Progenitor cell of endocrine pancreas (in vitro differentiated cells): ENCODE measurements at places on chromosomes 11 and 22. TPM values are rescaled to one million over a fixed set of nuclear protein-coding genes. Genes with fewer than 3 reads are reported as not detected.

DNA sequence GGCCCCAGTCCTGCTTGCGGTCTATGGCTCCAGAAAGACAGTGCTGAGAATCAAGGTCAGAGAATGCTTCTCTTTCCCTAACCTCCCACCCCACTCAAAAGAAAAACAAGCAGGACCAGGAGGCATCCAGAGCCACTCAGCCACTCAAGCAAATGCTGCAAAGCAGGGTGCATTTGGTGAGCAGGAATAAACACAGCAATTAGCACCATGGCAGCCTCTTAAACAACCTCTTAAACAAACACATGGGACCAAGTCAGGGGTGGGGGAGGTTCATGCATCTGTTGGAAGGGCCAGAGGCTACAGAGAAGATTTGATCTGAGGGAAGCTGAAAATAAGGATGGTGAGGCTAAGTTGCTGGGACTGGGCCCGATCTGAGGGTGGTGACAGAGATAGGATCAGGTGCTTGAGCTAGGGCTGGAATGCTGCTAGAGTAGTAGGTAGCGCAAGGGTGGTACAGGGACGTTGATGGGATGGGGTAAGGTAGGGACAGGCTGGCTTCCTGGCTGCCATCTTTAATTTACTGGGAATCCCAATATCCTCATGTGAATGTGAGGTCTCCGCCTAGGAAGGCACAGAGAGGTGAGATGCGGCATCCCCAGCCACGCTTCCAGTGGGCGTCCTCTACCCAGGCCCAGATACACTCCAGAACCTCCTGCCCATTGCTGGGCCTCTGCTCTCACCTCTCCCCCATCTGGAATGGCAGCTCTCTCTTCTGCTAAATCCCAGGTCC, 26.6 kb upstream of the LMO1 start:
- peaks cover 3% of the 10 kb centered on the region for H3K27me3 ChIP-seq
- no peak overlapping the region for H3K27ac ChIP-seq
- H3K36me3 ChIP-seq, result no peaks in the 10 kb centered on the region
- DNase-seq, result no peak
- H3K4me1 ChIP-seq, result peaks cover 14% of the 10 kb centered on the region

- no peaks in the 10 kb centered on the region for H3K36me3 ChIP-seq
- H3K4me3 ChIP-seq, result no peak overlapping the region
- H3K4me1 ChIP-seq, result peaks cover 10% of the 10 kb centered on the region
- H3K27me3 ChIP-seq, result peaks cover 3% of the 10 kb centered on the region
- no peak overlapping the region for H3K27ac ChIP-seq
These were observed 31.0 kb upstream of the CD5 start for GRCh38 chr11:61071208-61071681.

GRCh38 chr22:48438800-48439559, 1388.7 kb downstream of the BRD1 start:
- no peak overlapping the region for H3K4me3 ChIP-seq
- no peak for DNase-seq
- H3K27me3 ChIP-seq, result peaks cover 77% of the 10 kb centered on the region
- H3K4me1 ChIP-seq, result no peaks in the 10 kb centered on the region
- no peaks in the 10 kb centered on the region for H3K36me3 ChIP-seq

GRCh38 chr11:79498667-79499066, 57.8 kb upstream of the TENM4 start:
- H3K36me3 ChIP-seq, result no peaks in the 10 kb centered on the region
- H3K27ac ChIP-seq, result no peak overlapping the region
- peak overlapping the region; percentile 7 for H3K4me3 ChIP-seq
- peaks cover 6% of the 10 kb centered on the region for H3K4me1 ChIP-seq

GRCh38 chr11:134033696-134034491, 35.0 kb upstream of the JAM3 start:
- DNase-seq, result peak; percentile 59
- H3K4me1 ChIP-seq, result peaks cover 19% of the 10 kb centered on the region
- H3K27me3 ChIP-seq, result peaks cover 39% of the 10 kb centered on the region
- H3K36me3 ChIP-seq, result no peaks in the 10 kb centered on the region

DNA sequence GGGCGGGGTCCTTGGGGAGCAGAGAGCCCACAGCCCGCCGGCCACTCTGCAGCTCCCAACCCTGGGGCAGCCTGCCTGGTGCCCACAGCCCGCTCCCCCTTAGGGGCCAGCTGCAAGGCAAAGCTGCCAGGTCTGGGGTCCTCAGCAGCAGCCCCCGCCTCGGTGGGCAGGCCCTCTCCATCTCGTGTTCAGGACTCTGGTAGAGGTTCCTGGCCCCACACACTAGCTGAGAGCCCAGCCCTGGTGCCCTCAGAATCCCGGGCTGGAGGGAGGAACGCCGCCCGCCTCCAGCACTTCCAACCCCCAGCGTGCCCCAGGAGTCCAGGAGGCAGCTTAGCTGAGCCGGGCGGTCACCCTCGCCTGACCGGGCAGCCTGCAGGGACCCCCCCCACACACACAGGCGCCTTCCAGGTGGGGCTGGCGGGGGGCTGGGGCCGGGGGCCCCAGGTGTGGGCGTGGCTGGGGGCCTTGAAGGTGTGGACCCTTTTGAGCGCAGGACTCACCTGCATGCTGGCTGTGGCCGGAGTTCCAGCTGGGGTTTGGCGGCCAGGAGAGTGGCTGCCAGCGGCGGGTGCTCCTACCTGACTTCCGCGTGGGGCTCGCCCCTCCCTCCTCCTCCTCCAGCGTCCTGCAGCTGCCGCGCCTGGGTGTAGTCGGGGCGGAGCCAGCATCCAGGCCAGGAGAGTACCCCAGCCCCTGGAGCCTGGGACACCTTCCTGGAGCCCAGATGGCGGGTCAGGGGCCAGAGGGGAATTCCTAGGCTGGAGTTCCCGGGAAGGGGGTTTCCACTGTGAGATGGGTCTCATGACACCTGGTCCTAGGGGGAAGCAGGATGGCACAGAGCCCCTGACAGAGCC, at the start of gene ANO9:
Gene ANO9 (minus strand): TSS at position 594 of the 857 bp plus-strand sequence. CDS start 85 bp downstream, at position 509.
- H3K36me3 ChIP-seq, result no peaks in the 10 kb centered on the region
- DNase-seq, result peak; percentile 47
- H3K4me1 ChIP-seq, result peaks cover 3% of the 10 kb centered on the region

- no peak overlapping the region for H3K27ac ChIP-seq
- no peaks in the 10 kb centered on the region for H3K36me3 ChIP-seq
- H3K27me3 ChIP-seq, result no peaks in the 10 kb centered on the region
- no peak for DNase-seq
These were observed 19.4 kb upstream of the CCDC179 start for GRCh38 chr11:22879630-22880029.

DNA sequence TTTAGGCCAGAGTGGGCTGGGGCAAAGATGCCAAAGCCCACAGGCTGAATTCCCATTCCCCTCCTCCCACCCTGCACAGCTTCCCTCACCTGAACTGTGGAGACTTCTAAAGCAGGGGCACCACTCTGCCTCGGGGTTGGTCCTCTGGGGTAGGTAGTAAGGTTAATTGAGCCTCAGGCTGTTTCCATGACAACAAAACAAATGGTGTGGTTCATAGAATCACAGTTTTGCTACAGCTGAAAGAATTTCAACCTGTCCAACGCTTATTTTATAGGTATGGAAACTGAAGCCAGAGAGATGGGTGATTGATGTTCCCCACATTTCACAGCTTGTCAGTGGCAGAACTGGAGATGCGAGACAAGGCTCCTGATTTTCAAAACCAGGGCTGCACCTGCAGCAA, 109.5 kb downstream of the SNX19 start:
- H3K36me3 ChIP-seq, result no peaks in the 10 kb centered on the region
- no peaks in the 10 kb centered on the region for H3K27me3 ChIP-seq
- no peak for DNase-seq
- H3K4me3 ChIP-seq, result no peak overlapping the region
- peaks cover 20% of the 10 kb centered on the region for H3K4me1 ChIP-seq

GRCh38 chr11:69173925-69174581, 18.3 kb downstream of the SMIM38 start:
- H3K4me1 ChIP-seq, result peaks cover 6% of the 10 kb centered on the region
- no peak overlapping the region for H3K4me3 ChIP-seq
- no peak for DNase-seq
- no peaks in the 10 kb centered on the region for H3K27me3 ChIP-seq
- no peaks in the 10 kb centered on the region for H3K36me3 ChIP-seq

- peaks cover 14% of the 10 kb centered on the region for H3K4me1 ChIP-seq
- peak overlapping the region; percentile 43 for H3K27ac ChIP-seq
- no peak overlapping the region for H3K4me3 ChIP-seq
These were observed 110.8 kb upstream of the NNMT start for GRCh38 chr11:114185436-114185835.

DNA sequence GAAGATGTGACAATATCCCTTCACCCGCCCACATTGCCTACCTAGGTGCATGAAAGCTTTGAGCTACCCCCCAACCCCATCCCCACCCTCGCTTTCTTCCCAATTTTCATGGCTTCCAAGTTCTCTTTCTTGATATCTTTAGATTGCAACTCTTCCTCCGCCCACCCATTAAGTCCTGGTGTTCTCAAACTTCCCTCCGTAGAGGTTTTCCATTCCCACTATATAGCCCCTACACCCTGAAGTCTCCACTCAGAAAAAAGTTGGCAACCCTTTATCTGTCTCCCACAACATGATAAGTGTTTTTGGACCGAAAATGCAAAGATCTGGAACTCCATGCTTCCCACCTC, 572 bp downstream of the ZNF70 start:
- H3K27me3 ChIP-seq, result no peaks in the 10 kb centered on the region
- H3K36me3 ChIP-seq, result peaks cover 4% of the 10 kb centered on the region
- peak overlapping the region; percentile 79 for H3K4me3 ChIP-seq

DNA sequence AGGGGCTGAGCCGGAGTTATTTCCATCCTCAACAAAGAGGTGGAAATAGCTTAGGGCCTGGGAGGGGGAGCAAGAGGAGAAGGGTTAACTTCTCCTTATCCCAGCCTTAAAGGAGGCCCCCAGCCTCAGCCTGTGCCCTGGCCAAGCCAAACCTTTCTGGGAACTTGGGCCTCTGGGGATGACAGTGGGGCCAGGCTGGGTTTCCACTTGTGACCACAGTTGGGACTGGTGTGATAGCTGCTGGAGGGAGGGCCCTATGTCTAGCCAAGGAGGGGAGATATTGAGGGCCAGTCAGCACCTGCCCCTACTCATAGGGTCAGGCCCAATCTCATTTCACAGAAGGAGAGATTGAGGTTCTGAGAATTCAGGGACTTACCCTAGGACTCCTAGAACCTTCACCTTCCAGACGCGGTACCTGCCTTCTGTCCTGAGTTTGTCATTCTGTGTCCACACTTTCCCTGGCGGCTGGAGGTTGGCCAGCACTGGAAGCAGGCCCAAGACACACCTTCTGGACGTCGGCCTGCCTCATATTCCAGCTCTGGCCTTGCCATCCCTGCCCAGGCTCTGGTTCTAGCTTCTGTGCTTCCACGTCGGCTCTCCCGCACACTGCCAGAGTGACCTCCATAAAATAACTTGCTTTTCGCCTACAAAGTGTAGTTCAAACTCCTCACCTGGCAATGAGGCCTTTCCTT, 3.1 kb downstream of the RELT start:
- H3K27me3 ChIP-seq, result peaks cover 6% of the 10 kb centered on the region
- no peaks in the 10 kb centered on the region for H3K36me3 ChIP-seq
- H3K4me1 ChIP-seq, result peaks cover 8% of the 10 kb centered on the region

DNA sequence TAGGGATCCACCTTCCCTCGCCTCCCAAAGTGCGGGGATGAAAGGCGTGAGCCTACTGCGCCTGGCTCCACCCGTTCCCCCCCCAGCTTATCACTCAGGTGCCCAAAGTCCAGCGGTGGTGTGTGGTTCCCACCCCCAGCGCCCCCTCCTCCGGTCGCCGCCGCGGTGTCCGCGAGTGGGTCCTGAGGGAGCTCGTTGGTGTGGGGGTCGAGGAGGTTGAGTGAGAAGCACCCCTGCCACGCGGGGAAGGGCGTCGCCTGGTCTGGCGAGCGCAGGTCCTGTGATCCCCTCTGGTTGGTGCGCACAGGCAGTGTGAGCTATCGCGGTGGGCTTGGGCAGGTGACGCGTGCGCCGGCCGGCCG, 3900.6 kb upstream of the OR11H1 start:
- H3K27me3 ChIP-seq, result no peaks in the 10 kb centered on the region
- H3K4me1 ChIP-seq, result no peaks in the 10 kb centered on the region
- no peak overlapping the region for H3K4me3 ChIP-seq
- peaks cover 12% of the 10 kb centered on the region for H3K36me3 ChIP-seq
- no peak overlapping the region for H3K27ac ChIP-seq

DNA sequence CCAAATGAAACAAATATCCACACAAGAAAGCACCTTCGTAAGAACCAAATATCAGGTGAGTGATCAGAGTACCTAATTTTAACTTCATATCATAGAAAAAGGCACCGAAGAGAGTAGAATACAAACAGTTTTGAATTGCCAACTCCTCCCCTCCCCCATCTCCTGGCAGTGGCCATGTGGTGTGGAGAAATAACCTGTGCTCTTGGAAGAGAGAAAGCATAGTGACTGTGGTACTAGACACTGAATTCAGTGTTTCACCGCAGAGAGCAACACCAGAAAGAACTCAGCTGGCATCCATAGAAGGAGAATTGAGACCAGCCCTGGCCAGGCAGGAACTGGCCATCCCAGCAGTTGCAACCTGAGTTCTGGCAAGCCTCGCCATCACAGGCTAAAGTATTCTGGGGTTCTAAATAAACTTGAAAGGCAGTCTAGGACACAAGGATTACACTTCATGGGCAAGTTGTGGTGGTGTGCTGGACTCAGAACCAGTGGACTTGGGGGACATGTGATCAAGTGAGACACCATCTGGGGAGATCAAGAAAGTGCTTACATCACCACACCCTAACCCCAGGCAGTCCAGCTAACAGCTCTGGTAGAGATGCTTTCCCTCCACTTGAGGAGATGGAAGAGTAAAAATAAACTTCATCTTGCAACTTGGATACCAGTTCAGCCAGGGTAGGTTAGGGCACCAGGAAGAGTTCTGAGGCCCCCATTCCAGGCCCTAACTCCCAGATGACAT, 1003.2 kb downstream of the NTM start:
- H3K36me3 ChIP-seq, result no peaks in the 10 kb centered on the region
- no peak overlapping the region for H3K4me3 ChIP-seq
- H3K27me3 ChIP-seq, result peaks cover 10% of the 10 kb centered on the region
- no peak for DNase-seq

DNA sequence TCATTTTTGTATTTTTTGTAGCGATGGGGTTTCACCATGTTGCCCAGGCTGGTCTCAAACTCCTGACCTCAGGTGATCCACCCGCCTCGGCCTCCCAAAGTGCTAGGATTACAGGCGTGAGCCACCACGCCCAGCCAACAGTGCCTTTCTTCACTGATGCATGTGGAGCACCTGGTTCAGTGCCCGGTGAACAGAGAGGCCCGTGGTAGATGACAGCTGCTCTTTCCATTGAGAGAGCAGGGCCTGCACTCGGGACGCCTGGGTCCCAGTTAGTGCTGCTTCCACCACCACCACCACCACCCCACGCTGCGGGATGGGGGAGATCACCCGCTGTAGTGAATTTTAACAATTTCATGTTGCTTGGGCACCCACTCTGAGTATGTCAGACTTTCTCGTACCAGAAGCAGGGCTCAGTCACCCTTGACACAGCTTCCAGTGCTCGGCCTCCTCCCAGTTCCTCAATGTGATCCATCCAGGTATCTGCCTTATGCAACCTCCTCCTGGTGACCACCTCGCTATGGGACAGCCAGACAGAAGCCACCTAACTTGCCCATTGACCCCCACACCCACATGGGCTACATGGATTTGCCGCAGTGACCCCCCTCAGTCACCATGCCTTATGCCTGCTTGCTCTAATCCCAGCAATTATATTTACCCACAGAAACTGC, 36.6 kb downstream of the ARRB1 start:
- H3K36me3 ChIP-seq, result peaks cover 1% of the 10 kb centered on the region
- H3K4me3 ChIP-seq, result no peak overlapping the region
- DNase-seq, result no peak
- peaks cover 16% of the 10 kb centered on the region for H3K4me1 ChIP-seq
- no peaks in the 10 kb centered on the region for H3K27me3 ChIP-seq

USP28 gene
- 54.8 and 56.4 TPM in 2 replicates for total RNA-seq

PLA2G6 gene
- total RNA-seq, result 76.0 and 76.4 TPM in 2 replicates

ARRB1 gene
- 32.5 and 36.0 TPM in 2 replicates for total RNA-seq

UNC93B1 gene
- 6.7 and 8.0 TPM in 2 replicates for total RNA-seq

TSGA10IP gene
- not detected in 2 replicates for total RNA-seq

SLC22A25 gene
- total RNA-seq, result not detected in 2 replicates

COMT gene
- 48.7 and 58.2 TPM in 2 replicates for total RNA-seq

TUBA8 gene
- total RNA-seq, result 2.4 and 3.2 TPM in 2 replicates

TTC36 gene
- 2.2 and 3.3 TPM in 2 replicates for total RNA-seq

CCDC34 gene
- total RNA-seq, result 25.9 and 32.2 TPM in 2 replicates

FGF3 gene
- not detected in 2 replicates for total RNA-seq
